ENCODE measurements at places on chromosomes 6 and 20. TPM values are rescaled to one million over a fixed set of nuclear protein-coding genes. Genes with fewer than 3 reads are reported as not detected.

Gene EPPIN
- not detected for total RNA-seq

Gene MKKS
- 7.6 TPM for total RNA-seq

Gene TENT5A
- total RNA-seq, result 118 TPM

Gene ZNF318
- 14.9 TPM for total RNA-seq

Gene C2
- total RNA-seq, result 19.1 TPM

Gene FAXC
- 1.1 TPM for total RNA-seq

Gene TBXT
- total RNA-seq, result not detected

Gene HLA-A
- total RNA-seq, result 322 TPM

Gene VSTM2L
- total RNA-seq, result 1.4 TPM

Gene TMEM170B
- total RNA-seq, result 2.5 TPM

Gene IPCEF1
- 0.22 TPM for total RNA-seq

Gene MATN4
- not detected for total RNA-seq

Gene UNC5CL
- total RNA-seq, result 0.26 TPM

Gene ALDH8A1
- 0.43 TPM for total RNA-seq

Gene CDC5L
- total RNA-seq, result 27.2 TPM

Gene FOXF2
- total RNA-seq, result 5.7 TPM

Gene KIAA1586
- total RNA-seq, result 23.5 TPM

Gene SIRT5
- 7.7 TPM for total RNA-seq

Gene GNL1
- total RNA-seq, result 53.5 TPM

Gene OR2H2
- total RNA-seq, result not detected

Gene SLC26A8
- total RNA-seq, result not detected

Gene C6orf163
- 6.8 TPM for total RNA-seq

Gene CFAP61
- not detected for total RNA-seq

Gene ISM1
- 32.1 TPM for total RNA-seq

Gene KCNB1
- 6.1 TPM for total RNA-seq

Gene RCAN2
- 2.1 TPM for total RNA-seq

Gene HMGCLL1
- total RNA-seq, result not detected

Gene LAMA5
- 4.8 TPM for total RNA-seq

Gene REM1
- total RNA-seq, result 0.76 TPM

Gene HLA-DOA
- 0.11 TPM for total RNA-seq

Gene TNFAIP3
- 11.1 TPM for total RNA-seq

Gene CEP250
- total RNA-seq, result 24.0 TPM

Gene KIFC1
- 15.9 TPM for total RNA-seq

Gene LCA5
- 11.5 TPM for total RNA-seq

Gene SIRPA
- total RNA-seq, result 125 TPM

Gene SMLR1
- total RNA-seq, result not detected

Gene KHDC1
- 4.7 TPM for total RNA-seq

Gene RIPOR3
- total RNA-seq, result 0.76 TPM

Gene IL17F
- not detected for total RNA-seq

Gene SPATA25
- 0.76 TPM for total RNA-seq

Gene RSPH4A
- 0.22 TPM for total RNA-seq

Gene KCNK5
- 0.76 TPM for total RNA-seq

Gene ROS1
- 2.5 TPM for total RNA-seq

Gene OR2J3
- not detected for total RNA-seq

Gene GSS
- 50.0 TPM for total RNA-seq

Gene CRYBG1
- total RNA-seq, result 6.1 TPM
